Inflammatory macrophage treated with lipopolysaccharide for 1 hour (primary cell): ENCODE measurements at places on chromosomes 2 and 18.

GRCh38 chr2:6823111-6823510, 42.6 kb downstream of the CMPK2 start:
- no peak for DNase-seq

GRCh38 chr18:43965691-43966090, 688.4 kb upstream of the SYT4 start:
- DNase-seq, result no peak

DNA sequence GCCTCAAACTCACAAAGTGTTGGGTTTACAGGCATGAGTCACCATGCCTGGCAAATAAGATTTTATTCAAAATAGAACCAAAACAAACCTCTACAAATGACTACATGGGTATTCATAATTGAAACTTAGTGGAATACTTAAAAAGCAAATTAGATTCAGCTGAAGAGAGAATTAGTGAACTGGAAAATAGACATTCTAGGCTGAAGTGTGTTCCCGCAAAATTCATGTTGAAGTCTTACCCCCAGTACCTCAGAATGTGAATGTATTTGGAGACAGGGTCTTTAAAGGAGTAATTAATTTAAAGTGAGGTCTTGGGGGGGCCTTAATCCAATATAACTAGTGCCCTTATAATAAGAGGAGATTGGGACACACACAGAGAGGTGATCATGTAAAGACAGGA, 88.5 kb upstream of the OTOS start:
- DNase-seq, result no peak

DNA sequence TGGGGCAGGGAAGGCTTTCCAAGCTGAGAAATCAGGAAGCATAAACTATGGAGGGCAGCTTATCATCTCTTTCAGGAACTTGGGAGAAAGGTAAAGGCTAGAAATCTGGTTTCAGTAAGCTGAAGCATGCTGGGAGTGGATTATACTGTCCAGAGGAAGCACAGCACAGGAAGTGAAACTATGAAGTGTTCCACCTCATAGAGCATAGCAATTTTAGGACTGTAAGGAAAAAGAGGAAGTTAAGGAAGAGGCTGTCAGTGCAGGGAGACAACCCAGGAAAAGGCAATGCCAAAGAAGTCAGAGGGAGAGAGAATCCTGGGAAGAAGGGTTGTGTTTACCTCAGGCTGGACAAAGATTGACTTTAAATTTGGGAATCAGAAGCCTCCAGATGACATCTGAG, 51.9 kb downstream of the EFEMP1 start:
- DNase-seq, result peak; percentile 66

GRCh38 chr2:128748336-128748735, 429.7 kb upstream of the HS6ST1 start:
- no peak for DNase-seq

GRCh38 chr2:160918906-160919503, 241.2 kb upstream of the TANK start:
- DNase-seq, result peak; percentile 78

- no peak for DNase-seq
Observed at GRCh38 chr18:31646332-31647126, 37.9 kb downstream of the B4GALT6 start.

GRCh38 chr2:137706786-137707613, 257.3 kb upstream of the HNMT start:
- DNase-seq, result no peak

GRCh38 chr2:178478130-178478438, 316 bp downstream of the FKBP7 start:
- no peak for DNase-seq

- DNase-seq, result no peak
Observed at GRCh38 chr2:238627899-238628298, 201.2 kb downstream of the ASB1 start.

DNA sequence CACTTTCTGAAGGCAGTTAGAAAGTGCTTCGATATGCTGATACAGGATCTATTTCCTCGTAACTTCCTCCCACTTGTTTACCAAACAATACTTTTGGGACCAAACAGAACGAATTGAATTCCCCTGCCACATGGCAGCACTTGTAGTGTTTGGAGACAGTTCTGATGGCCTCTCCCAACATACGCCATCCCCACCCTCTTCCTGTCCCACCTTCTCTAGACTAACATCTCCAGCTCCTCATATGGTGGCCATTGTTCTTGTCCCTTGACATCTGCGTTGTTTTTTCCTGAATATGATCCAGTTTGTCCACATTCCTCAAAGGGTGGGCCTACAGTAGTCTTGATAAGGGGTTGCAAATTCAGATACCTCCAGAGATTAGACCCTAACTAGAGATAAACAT, 53.4 kb upstream of the ANKRD44 start:
- DNase-seq, result no peak

DNA sequence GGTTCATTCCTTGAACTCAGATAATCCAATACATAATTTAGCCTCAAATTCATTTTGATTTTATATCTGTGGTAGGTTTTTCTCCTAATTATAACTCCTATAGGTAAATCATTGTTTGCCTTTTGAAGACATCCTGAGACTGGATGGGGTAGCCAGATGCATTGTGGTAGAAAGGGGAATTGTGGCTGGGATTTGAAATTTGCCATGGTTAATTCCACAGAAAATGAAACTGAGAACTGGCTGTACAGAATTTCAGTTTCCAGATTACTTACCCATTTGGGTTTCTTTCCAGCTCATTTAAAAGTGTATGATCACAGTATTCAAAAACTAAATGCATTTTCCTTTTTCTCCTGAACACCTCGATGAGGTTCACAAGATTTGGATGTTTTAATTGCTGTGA, 18.2 kb downstream of the CDKL4 start:
- DNase-seq, result no peak

GRCh38 chr2:25673300-25674076, at the start of gene DTNB:
Gene DTNB, minus strand, starts transcription at chr2:25673577. Its CDS starts 20,917 bp downstream, at chr2:25652660.
- DNase-seq, result peak; percentile 51

DNA sequence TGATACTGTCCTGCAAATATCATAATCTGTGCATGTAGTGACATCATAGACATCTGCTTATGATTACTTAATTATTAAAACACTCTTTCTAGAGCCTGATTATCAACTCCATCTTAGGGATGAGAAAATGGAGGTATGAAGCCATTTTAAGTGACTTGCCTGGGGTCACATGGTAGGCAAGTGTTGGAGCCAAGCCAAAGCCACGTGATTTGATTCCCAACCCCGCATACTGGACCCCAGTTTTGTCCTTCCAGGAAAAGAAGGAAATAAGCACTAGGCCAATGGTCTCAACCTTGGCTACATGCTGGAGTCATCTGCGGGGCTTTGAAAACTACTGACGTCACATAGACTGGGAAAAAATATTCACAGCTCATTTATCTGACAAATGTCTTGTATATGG, 19.6 kb upstream of the SEH1L start:
- DNase-seq, result no peak

DNA sequence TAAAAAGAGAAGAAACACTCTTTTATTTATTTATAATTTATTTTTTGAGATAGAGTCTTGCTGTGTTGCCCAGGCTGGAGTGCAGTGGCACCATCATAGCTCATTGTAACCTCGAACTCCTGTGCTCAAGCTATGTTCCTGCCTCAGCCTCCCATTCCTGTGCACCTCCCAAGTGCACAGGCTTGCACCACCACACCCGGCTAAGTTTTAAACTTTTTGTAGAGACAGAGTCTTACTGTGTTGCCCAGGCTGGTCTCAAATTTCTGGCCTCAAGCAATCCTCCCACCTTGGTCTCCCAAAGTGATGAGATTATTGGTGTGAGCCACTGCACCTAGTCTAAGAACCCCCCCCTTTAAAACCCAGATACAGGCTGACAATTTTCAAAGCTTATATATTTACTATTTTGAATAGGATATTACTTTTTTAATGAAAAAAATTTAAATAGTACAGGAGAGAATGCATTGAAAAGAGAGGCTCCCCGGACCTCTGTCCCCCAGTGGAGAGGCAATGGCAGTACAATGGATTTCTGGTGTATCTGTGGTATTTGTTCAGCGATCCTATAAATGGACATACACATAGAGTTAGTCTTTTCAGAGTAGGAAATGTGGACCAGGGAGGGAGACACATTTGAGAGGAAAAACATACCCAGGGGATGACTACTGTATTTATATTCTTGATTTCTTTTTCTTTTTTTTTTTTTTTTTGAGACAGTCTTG, 48.1 kb upstream of the CNOT11 start:
- no peak for DNase-seq

GRCh38 chr2:182622231-182622630, 93.8 kb upstream of the DNAJC10 start:
- DNase-seq, result no peak

DNA sequence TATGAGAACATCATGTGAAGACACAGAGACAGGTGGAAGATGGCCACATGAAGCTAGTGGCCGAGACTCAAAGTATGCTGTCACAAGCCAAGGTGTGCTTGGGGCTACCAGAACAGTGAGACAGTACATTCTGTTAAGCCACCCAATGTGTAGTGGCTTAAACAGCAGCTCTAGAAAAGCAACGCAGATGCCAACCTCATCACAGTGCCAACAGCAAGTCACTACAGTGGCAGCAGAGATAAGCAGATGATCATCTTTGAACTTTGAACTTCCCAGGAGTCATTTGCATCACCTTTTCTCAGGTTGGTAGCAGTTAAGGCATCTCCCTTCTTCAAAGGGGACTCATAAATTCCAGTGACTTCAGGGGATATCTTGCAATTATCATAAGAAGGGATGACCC, 394.4 kb downstream of the LRP1B start:
- no peak for DNase-seq

GRCh38 chr2:67954093-67954748, 108.6 kb downstream of the C1D start:
- no peak for DNase-seq

DNA sequence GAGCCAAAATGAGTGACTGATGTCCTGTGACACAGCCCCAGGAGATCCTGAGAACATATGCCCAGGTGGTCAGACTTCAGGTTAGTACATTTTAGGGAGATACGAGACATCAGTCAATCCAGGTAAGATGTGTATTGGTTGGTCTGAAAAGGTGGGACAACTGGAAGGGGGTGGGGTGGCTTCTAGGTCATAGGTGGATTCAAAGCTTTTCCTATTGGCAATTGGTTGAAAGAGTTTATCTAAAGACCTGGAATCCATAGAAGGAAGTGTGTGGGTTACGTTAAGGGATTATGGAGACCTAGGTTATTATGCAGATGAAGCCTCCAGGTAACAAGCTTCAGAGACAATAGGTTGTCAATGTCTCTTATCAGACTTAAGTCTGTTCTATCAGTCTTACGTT, 136.5 kb downstream of the ZNF532 start:
- DNase-seq, result no peak

GRCh38 chr2:23053601-23054000, 331.4 kb upstream of the KLHL29 start:
- no peak for DNase-seq

GRCh38 chr18:63542069-63542468, at the start of gene SERPINB12:
Gene SERPINB12, plus strand, starts transcription at chr18:63542369. Its CDS starts 13,791 bp downstream, at chr18:63556160.
- DNase-seq, result no peak

GRCh38 chr2:28377195-28377816, 15.4 kb upstream of the FOSL2 start:
- no peak for DNase-seq

DNA sequence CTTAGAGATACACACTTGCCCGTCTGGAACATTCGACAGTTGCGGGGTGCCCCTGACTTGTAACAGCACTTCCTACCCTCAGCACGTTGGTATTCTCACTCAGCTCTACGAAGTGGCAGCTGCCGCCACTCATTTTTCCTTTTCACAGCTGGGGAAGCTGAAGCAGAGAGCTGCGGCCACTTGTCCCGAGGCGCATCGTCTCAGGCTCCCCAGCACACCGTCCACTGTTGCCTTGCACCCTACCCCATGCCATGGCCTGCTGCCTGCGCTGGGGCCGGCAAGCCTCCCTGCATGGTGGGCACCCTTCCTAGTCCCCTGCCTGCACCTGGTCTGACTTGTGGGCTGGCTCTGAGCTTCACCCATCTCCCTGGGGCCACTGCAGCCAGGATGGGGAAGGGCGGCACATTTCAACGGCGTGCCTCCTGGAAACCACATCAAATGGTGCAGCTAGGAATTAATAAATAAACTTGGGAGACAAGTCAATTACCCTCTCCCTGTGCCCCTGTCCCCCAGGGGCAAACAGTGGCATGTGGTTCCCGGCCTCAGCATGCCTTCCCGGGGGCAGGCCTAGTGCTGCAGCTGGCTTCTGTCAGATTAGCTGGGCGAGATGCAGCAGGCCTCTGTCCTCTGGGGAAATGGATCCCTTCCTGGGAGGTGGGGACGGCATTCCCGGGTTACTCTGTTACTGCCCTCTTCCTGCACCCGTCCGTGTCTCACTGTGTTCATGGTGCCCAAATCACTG, 64.7 kb upstream of the HAAO start:
- no peak for DNase-seq

DNA sequence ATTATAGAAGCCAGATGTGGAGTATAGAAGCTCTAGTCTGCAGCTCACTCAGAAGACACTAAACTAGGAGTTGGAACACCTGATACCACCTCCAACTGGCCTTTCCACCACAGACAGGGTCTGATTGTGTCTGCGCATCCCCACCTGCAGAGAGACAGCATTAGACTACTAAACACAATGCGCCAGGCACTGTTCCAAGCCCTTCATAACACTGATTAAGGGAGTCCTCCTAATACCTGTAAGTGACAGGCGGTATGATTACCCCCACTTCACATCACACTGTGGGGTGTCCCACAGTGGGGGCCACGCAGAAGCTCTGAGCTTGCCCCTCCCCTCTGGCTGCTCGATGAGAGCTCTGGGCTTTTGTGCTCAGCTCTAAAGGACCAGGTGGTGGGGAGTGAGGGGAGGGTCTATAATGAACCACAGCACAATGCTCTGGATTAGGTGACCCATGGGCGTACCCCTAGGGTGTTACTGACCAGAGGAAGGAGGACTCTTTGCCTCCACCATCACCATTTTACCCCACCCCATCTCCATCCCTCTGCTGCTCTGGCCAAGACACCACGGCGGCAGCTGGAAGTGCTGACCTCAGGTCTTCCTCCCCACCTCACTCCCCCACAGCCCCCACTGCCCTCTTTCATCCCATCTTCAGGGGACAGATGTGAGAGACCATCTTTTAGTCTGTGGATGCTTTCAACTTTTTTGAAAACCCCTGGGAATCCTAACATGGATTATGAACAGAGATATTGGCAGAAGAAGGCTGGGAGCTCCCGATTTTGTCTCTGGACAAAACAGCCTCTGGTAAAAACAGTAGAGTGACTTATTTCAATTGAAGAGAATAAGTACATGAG, 145.1 kb downstream of the GFPT1 start:
- DNase-seq, result no peak

- no peak for DNase-seq
Observed at GRCh38 chr2:28234807-28235206, 157.9 kb upstream of the FOSL2 start.

GRCh38 chr2:127567351-127567854, 31.9 kb downstream of the MYO7B start:
- no peak for DNase-seq

GRCh38 chr2:12787891-12788801, 71.4 kb downstream of the TRIB2 start:
- DNase-seq, result no peak
